ENCODE measurements at places on chromosomes 6 and 20. TPM values are rescaled to one million over a fixed set of nuclear protein-coding genes. Genes with fewer than 3 reads are reported as not detected.

NANP gene
- 2.2 TPM for total RNA-seq

NRN1 gene
- 0.57 TPM for total RNA-seq

CGA gene
- total RNA-seq = not detected

TMEM200A gene
- total RNA-seq = 0.27 TPM

WFDC2 gene
- not detected for total RNA-seq

CLVS2 gene
- total RNA-seq = not detected

GRM1 gene
- not detected for total RNA-seq

SCUBE3 gene
- total RNA-seq = not detected

DLK2 gene
- total RNA-seq = 0.56 TPM

PDE7B gene
- 0.11 TPM for total RNA-seq

TREML2 gene
- 0.36 TPM for total RNA-seq

KIFC1 gene
- 2.1 TPM for total RNA-seq

OLIG3 gene
- not detected for total RNA-seq

RPS21 gene
- total RNA-seq = 3,445 TPM

NNAT gene
- total RNA-seq = not detected

DOK5 gene
- not detected for total RNA-seq

CD40 gene
- total RNA-seq = 2.9 TPM

Data from CD8-positive, alpha-beta T cell (primary cell).